ENCODE measurements at places on chromosomes 13 and 19.

DNA sequence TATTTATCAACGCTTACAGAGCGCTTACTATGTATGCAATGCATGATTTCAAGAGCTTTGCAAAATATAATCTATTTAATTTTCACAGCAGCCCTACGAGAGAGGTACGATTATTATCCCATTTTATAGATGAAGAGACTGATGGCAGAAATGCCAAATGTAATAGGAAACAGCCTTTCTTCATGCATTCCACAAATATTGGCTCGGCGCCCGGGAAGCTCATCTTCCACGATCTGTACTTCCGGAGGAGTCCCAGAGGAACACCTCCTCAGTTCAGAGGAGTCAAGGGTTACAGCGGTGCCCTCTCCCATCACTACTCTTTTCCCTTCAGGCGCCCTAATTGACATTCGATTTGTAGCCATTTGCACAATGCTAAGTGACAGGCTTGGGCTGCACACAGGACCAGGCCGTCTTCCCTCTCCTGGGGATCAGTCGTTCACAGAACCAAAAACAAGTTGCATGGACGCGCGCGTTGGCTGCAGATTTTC, 1.1 kb upstream of the ARHGAP35 start:
- DNase-seq = no peak

DNA sequence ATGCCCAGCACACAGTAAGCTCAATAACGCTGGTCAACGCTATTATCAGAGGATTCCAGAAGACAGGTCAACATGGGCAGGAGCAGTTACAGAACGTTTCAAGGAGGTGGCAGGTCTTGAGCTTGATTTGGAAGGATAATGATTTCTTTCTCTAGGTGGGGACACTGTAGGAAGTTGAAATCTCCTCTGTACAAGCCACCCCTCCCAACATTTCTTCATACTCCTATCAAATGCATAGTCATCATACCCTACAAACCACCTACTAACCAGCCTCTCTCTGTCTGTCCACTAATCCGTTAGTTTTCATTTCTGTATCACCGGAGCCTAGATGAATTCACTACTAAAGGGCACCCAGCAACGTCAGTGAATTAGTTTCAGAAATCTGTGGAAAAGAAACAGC, 1.3 kb downstream of the ATP7B start:
- no peak for DNase-seq

DNA sequence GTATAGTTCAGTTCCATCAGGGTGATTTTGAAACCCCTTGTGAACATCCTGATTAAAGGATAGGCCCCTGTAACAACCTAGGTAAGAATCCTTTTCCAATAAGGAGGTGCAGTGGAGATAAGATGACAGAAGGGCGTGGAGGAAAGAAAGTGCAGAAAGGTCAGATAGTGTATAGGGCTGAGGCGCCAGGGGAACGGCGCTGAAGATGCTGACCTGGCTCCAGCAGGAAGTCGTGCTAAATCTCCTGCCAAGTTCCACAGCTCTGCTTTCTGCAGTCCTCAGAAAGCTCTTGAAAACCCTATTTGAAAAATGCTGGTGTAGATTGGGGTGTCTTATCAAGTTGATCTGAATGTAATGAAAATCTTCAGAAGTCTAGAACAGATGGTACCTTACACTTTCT, 221.7 kb downstream of the COG6 start:
- DNase-seq = no peak

DNA sequence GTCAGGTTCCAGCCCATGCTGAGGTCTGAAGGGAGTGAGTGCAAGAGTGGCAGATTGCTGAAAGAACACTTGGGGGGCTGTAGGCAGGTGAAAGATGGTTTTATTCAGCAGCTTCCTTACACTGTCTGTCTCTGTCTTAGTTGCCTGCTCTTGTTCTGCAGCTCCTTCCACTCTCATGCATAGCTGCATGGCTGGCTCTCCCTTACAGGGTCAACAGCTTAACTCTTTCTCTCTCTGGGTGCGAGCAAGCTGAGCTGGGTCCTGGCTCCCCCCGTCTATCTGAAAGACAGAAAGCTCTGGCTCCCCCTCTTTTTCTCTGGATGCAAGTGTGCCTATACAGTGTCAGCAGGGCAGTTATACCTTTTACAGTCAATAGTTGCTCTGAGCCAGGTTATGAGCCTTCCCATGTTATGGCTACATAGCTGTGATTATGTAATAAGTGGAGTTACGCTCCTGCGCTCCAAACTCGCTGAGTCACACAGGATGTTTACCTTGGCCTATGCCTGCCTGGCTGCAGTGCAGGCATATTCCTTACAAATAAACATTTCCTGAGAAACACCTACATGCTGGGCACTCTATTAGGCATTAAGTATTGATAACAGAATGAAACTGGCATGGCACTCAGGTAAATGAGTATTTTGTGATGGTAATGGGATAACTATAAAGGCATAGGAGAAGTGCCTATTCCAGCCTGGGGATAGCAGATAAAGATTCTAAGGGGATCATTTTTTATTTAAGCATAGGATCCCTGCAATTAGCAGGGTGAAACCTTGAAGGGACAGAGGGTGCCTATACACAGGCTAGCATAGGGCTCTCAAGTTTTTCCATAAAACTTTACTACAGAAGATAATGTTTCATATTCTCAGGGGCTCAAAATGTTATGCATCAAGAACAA, 826.9 kb upstream of the PCDH9 start:
- peak; percentile 47 for DNase-seq

DNA sequence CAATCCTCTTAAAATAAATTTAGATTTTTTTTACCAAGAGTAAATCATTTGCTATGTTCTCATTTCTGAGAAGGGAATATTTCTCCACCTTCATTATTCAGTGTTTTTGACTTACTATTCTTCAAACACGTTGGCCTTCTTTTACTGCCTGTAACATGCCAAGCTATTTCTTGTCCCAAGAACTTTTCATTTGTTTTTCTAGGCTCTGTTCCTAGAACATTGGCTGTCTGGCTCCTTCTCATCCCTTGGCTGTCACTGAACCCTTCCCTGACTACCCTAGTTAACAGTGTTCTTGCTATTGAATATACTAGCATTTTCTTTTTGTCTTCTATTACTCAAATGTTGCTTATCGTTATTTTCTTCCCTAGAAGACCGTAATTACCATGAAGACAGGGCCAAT, 248.1 kb downstream of the ITGBL1 start:
- DNase-seq = no peak

DNA sequence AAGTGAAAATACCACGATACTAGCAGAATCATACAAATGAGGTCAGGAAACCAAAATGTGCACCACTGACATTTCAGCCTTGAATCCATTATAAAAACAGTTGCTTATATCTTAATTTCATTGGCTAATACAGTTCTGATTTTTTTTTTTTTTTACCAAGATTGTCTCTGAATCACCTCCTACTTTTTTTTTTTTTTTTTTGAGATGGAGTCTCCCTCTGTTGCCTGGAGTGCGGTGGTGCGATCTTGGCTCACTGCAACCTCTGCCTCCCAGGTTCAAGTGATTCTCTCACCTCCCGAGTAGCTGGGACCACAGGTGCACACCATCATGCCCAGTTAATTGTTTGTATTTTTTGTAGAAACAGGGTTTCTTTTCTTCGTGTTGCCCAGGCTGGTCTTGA, 270.2 kb downstream of the LMO7 start:
- DNase-seq = no peak

DNA sequence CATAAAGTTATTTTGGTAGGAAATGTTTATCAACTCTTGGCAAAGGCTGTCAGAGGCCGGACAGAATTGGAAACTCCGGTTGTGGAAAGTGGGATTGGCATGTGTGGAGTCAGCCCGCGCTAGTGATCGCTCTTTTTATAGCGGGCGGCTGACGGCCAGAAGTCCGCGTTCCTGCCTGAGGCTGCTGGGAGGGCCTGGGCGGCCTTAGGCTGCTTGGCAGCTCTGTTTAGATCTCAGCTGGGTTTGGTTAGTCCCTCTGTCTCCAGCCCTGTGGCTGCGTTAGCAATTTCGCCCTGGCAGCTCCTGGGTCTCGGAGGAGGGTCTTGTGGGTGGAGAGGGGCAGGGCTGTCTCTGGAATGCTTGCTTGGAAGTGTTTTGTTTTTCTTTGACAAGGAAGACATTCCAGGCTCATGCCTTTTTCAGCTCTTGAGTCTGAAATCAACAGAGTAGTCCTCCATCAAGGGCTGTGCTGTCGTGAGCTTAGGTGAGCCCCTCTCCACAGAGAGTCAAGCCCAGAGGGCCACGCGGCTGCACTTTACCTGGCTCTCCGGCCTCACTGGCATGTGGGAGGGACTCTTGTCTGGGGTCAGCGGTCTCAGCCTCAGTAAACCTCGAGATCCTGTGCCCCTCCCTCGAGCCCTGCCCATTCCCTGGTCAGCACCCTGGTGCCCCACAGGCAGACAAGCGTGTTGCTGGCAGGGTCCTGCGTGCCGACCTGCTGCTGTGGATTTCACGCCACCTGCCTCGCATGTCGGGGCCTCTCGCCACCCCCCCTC, 22.5 kb downstream of the DOT1L start:
- peak; percentile 84 for DNase-seq

DNA sequence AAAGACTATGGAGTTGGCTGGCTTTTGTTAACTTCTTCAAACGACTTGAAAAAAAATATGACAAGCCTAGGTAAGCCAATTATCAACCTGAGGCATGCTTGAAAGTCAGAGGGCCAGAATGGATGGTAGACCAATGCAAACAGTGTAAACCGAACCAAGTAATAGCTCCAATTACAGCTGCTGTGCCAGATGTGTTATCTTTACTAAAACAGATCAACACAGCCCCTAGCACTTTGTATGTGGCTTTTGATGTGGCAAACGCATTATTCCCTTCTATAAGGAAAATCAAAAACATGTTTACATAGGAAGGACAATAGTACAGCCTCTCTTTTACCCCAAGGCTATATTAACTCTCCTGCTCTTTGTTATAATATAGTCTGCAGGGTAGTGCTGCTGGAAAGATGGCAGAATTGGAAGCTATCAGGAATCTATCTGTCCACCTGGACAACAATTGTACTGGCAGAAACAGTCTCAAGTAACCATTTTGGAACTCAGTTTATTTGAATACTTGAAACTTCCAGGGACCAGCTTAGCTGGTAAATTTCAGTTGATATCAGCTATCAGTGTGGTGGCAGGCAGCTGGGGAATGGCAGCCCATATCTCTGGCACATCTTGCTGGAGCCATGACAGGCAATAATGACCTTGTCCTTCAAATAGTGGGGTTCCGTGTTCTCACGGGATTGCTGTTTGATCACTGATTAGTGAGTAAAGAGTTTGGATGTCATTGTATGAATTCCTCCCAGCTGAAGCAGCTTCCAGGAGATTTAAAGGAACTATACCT, 144.4 kb upstream of the WASF3 start:
- no peak for DNase-seq

DNA sequence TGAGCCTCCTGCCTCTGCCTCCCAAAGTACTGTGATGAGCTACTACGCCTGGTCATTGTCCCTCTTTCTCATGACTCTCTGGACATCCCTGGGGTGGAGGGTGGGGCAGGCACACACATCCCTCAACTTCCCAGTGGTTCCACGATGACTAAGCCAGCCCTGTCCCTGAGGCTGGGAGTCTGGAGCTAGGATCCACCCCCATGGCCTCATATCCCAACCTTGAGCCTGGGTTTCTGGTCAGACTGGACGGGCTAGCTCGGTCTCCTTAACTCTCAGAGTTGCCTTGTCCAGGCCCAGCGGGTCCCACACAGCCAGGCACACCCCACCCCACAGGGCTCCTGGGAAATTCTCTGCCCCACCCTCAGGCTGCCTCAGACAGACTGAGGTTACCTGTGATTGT, 19.6 kb downstream of the IER2 start:
- peak; percentile 1 for DNase-seq

DNA sequence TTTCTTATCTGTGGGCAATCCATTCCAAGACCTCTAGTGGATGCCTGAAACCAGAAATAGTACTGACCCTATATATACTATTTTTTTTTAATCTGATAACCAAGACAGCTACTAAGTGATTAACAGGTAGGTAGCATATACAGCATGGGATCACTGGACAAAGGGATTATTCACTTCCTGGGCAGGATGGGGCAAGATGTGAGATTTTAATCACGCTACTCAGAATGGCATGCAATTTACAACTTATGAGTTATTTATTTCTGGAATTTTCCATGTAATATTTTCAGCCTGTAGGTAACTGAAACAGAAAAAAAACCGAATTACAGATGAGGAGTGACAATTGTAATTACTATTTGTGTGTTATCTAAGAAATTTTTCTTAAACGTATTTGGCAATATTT, 41.2 kb downstream of the ZIC2 start:
- no peak for DNase-seq

Data from kidney glomerular epithelial cell (primary cell).